ENCODE measurements at places on chromosomes 4 and X.

DNA sequence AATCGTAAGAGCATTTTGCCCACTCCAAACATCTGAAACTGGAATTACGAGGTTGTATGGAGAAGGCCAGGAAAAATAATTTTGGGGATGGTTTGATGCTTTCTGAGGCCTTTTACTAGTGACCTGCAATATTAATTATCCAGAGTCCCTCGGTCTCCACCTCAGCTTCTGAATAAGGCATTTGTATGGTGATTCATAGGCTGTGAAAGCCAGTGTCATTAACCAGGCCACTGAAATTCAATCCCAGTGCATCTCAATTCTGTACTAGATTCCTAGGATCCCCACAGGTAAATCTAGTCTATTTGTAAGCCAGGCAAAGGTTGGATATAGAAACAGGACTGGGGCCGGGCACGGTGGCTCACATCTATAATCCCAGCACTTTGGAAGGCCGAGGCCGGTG lies 135.4 kb upstream of the RBPJ start:
- no peak for DNase-seq

GRCh38 chrX:130772105-130772775 lies 130.8 kb downstream of the ENOX2 start:
- no peak for DNase-seq

GRCh38 chr4:186592445-186592844 lies 37.1 kb upstream of the MTNR1A start:
- no peak for DNase-seq

- no peak for DNase-seq
These were observed 52.9 kb upstream of the NYX start for GRCh38 chrX:41394293-41394692.

GRCh38 chrX:118551426-118551825 lies 55.8 kb downstream of the DOCK11 start:
- DNase-seq = no peak

DNA sequence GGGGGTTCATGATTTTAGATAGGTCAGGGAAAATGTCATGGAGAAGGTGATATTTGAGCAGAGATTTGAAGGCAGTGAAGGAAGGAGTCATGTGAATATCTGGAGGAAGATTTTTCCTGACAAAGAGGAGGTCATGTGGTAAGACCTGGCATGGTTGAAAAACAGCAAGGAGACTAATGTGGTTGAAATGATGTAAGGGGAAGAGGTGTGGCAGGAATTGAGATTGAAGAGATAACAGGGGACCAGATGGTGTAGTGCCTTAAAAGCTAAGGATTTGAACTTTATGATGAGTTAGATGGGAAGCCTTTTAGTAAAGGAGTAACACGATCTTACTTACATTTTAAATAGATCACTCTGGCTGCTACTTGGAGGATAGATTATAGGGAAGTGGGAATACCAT lies 210.9 kb downstream of the RTL9 start:
- no peak for DNase-seq

- DNase-seq = no peak
These were observed 27.4 kb upstream of the SPON2 start for GRCh38 chr4:1199556-1200331.
